Central memory CD4-positive, alpha-beta T cell (primary cell): ENCODE measurements at places on chromosomes 3 and 15.

DNA sequence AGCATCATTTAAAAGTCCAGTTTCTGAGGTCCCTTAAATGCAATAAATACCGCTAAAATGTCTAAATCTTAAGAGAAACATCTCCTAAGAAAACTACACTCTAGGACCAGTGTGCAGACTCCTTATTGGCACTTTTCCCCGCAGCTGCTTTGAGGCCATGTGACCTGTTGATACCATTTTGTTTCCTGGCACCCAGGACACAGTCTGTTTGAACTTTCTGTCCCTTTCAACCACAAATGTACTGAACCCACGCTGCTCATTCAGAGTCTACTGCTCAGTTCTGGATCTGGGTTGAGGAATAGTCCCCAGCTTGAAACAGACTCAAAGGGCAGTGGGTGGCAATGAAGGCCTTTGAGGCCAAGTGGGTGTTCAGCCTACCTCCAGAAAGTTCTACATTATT lies 17.1 kb downstream of the LDHAL6B start:
- DNase-seq, result no peak

- no peak for DNase-seq
Observed at GRCh38 chr3:20060974-20061685, 20.9 kb downstream of the KAT2B start.

DNA sequence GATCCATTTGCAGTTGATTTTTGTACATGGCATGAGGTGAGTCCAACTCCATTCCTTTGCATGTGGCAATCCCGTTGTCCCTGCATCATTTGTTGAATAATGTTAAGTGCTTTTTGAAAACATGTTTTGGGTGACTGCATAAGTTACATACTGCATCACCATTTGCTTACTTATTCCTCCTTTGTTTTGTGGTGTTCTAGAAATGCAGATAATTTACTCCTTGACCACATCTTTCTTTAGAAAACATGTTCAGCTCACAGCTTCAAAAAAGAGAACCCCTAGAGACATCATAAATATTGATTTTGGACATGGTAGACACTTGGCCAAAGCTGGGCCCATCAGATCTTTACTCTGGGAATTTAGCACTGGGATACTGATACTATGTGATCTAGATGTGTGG lies 135.3 kb upstream of the DAZL start:
- DNase-seq, result no peak

DNA sequence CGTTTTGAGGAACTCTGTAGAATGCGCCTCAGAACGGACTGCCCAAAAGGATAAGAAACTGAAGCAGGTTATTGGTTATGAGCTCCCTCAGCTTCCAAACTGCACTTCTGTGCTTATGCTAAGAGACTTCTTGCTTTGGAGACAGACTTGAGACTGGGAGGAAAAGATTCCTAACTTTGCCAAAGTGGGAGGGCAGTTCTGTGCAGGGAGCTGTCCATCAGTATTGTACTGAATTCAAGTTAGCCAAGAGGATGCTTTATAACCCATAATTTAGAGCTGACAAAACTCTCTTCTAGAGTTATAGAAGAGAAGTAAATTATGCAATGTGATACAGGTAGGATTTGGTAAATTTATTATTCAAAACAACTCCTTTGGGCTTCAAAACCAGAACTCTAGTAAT lies 519.8 kb upstream of the GBE1 start:
- DNase-seq, result no peak

DNA sequence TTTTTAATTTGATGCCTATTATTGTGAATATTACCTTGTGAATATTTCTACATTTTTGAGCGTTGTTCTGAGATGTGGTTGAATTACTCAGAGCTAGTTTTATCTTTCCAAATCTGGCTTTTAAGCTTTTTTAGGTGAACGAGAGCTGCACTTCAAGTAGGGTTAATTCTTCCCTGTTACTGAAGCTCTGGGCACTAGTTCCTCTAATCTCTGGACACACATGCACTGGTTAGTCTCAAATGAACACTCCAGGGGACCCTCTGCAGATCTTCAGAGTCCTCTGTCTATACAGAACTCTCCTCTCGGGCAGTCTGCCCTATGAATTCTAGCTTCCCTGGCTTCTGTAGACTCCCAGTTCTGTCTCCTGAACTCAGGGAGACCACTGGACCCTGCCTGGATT lies 237.5 kb upstream of the TBC1D5 start:
- no peak for DNase-seq

DNA sequence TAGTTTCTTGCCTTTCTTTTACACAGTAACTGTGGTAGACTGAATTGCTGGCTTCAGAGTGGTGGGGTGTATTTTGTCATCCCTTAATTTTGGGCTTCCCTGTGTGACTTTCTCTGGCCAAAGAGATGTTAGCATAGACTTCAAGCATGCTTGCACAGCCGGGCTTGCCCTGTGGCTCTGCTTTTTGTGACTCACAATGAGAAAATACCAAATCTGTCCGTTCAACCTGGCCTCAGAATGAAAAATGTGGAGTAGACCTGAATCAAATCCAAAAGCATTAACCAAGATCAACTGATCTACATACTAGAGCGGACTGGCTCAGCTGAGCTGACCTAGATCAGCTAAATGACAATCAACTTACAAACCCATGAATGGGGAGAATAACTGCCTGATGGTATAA lies 51.4 kb downstream of the PLAAT1 start:
- DNase-seq, result no peak

DNA sequence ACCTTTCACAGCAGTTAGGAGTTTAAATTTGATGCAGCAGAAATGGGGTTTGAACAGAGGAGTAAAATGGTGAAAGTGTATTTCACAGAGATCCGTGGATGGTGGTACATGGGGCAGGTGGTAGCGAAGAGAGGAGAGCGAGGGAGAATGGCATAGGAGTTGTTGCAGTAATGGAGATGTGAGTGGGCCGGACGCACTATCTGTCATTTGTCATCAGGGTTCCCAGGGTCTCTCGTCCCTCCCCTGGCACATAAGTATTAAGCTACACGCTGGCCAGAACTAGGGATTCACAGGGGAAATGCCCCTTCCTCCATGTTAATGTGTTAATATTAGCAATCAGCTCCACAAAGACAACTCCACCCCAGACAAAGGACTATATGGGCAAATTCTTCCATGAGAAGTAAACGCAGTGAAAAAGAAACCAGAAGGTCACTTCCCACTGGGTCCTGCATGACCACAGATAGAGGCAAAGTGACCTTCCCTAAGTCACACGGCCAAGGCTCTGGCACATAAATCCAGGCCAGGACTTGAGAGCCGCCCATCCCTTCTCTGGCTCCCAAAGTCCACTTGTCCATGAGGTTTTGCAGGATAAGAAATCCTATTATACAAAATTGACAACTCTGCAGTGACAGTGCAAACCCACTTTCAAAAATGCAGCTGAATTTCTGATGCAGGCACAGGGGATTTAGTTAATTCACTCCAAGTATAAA lies 42.5 kb downstream of the ANXA2 start:
- DNase-seq, result no peak

- no peak for DNase-seq
Observed at GRCh38 chr3:180062771-180063170, 26.0 kb upstream of the PEX5L start.

DNA sequence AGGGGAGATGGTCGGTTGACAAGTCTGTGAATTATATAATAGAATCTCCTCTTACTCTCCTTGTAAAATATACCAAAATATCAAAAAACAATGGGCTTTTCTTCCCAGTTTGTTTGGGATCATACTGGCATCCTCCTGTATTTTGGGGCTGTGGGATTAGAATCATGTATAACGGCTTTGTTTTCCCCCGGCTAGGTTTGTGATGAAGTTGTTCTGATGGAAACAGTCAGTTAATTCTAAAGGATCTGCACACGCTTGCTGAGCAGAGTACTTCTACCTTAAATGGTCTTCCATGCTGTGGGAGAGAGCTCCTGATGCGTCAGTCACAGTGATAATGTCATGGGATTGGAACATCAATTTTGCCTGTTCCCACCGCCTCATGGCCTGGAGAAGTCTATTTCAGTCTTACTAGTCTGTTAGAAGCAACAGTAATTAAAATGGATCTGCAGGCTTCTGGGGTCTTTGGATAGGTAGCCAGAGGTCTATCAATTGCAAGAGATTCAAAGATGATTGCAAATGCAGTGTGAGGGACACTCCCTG lies 81.3 kb downstream of the ITPR1 start:
- no peak for DNase-seq

DNA sequence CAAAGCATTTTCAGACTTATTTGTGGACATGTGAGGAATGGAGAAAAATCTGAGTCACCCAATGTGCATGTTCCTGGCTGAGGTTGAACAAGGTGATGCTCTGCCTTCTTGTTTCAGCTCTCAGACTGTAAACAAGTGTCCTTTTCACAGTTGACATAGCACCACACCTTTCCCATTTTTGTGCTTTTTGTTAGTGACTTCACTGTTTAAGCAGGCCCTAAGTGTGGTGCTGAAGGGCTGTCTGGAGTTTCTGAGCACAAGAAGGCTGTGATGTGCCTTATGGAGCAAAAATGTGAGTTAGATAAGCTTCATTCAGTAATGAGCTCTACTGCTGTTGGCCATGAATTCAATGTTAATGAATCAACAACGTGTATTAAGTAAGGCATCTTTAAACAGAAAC lies 20.4 kb downstream of the ABI3BP start:
- DNase-seq, result no peak

GRCh38 chr15:42704492-42704926 lies 32.4 kb downstream of the CDAN1 start:
- DNase-seq, result peak; percentile 41

DNA sequence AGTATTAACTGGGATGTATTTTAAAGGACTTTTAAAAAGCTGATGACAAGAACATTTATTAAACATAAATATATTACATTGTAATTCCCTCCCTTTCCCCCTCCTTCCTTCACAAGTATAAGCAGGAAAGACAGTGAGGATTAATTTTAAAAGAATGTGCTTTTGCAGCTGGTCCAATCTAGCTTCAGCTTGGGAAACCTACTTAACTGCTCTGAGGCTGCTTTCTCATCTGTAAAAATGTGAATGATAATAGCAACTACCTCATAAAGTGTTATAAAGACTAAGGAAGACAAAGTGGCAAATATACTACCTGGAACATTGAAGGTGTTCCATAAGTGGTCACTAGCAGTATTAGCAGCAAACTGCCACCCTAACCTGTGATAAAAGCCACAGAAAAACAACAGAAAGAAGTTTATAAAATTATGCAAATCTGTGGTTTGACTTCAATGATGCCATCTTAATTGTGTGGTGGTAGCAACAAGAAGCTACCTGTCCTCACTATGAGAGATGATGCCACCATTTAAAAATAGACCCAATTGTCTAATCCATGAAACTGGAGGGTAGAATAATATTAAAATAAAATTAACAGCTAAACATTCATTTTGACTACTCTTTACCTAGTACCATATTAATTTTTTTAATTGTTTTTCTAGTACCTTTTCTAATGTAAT lies 20.0 kb downstream of the DHX36 start:
- DNase-seq, result no peak

- no peak for DNase-seq
Observed at GRCh38 chr3:127485396-127486170, 105.0 kb downstream of the TPRA1 start.

- DNase-seq, result no peak
Observed at GRCh38 chr3:114756506-114757279, 390.4 kb downstream of the ZBTB20 start.

DNA sequence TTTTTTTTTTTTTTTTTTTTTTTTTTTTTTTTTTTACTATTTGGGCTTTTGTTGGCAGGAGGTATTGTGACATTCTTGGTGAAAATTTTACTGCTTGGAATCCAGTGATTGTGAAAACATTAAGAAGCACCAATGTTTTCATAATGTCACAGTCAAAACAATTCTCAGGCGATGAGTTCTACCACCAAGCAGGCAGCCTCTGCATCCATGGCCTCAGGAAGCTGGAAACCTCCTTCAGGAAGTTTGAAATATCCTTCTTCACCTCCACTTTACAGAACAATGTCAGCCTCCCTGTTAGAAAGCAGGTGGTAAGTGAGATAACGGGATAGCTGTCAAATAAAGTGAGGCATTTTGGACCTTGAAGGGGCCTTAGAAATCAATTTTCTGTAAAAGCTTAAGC lies 98.3 kb downstream of the MEX3B start:
- no peak for DNase-seq

- DNase-seq, result no peak
Observed at GRCh38 chr3:55894605-55895004, 407.5 kb upstream of the WNT5A start.

GRCh38 chr3:42562047-42562907 lies 19.5 kb downstream of the SEC22C start:
- no peak for DNase-seq

DNA sequence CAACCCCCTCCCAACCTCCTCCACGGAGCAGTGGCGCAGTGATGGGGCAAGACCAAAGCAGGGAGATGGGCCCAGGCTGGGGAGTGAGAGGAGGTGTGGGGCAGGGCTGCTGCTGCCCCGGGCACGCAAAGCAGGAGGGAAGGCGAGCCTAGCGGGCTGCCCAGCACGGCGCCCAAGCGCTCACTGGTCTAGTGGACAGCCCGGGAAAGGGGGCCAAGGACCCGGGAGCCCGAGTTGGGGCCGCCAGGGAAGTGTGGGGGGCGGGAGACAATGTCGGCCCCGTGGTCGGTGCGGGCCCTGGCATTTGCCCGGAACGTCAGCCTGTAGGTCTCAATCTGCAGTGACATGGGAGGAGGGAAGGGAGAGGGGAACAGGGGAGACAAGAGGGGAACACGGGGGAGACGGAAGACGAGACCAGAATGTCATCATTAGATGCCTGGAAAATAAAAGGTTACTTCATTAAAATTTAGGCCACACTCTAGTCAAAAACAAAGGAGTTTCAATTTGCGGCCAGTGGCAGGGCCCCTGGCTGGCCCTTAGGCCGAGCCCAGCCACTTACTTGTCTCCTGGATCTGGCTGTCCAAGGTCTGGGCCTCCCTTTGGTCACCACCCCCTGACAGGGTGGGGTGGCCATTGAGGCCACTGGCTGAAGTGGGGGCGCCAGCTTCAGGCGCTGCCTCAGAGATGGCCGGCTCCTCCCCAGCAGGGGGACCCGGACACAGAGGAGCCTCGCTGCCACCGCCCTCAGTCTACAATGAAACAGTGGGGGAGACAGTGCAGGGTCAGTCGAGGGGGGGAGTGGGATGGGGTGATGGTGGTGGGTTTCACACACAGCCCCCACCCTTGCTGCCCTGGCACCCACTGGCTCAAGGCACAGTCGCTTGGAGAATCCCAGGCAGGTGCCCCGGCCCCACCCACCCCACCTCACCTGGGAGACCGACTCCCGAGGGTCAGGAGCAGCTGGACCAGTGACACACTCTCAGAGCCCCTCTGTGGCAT lies 50.0 kb downstream of the DHX30 start:
- DNase-seq, result no peak

DNA sequence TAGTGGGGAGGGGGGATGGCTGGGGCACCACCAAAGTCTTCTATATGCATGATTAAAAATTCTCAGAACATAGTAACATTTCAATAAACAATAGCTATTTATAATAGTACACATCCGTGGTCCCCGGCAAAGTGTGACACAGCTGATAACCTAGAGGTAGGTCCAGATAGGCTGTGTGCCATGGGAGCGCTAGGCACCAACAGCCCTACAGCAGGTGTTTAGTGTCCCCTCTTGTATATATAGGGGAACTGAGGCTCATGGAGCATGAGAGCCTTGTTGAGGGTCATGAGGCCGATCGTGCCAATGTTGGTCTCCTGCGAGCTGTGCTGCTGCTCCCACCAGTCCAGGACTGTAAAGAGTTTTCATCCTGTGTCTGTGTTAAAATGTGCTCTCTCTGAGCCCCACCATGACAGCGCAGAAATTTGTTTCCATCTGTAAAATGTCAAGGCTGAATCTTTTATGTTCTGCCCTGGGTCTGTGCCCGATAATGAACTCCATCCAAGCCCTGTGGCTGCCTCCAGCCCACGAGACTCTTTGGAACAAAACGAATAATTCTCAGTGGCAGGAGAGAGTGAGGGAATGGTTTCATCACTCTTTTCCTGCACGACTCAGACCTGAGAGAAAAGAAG lies 14.5 kb downstream of the TMEM158 start:
- DNase-seq, result no peak
